ENCODE measurements at places on chromosomes 12 and 14. TPM values are rescaled to one million over a fixed set of nuclear protein-coding genes. Genes with fewer than 3 reads are reported as not detected.

The GLTP gene
- total RNA-seq: 38.4 TPM

The FAM90A1 gene
- total RNA-seq: 0.32 TPM

The PYGL gene
- 78.6 TPM for total RNA-seq

The HOXC12 gene
- not detected for total RNA-seq

All from aorta (tissue), 5 donors.